ENCODE measurements at places on chromosomes 16 and 17.

- DNase-seq, result no peak
These were observed 164.4 kb upstream of the GSE1 start for GRCh38 chr16:85448557-85449190.

- peak; percentile 57 for DNase-seq
These were observed 220.8 kb upstream of the MON1B start for GRCh38 chr16:76970087-76970744.

- DNase-seq, result no peak
These were observed 28.7 kb downstream of the RPH3AL start for GRCh38 chr17:323721-324571.

GRCh38 chr16:76197900-76198299 lies 79.3 kb upstream of the CNTNAP4 start:
- no peak for DNase-seq

DNA sequence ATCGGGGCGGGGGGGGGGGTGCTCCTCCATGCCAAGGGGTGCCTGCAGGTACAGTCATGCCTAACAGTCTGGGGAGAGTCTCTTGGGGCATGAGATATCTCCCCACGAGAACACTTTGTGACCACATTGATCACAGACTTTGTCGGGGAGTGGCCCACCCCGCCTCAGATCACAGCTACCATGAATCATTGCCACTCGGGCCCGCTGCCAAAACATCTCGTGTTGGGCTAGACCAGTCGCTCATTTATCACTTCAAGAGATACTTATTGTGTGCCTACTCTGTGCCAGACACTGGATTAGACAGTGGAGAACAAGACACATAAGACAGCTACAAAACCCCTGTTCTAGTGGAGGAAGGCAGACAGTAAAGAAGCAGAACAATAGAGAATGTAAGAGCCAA lies 72.6 kb downstream of the CLEC16A start:
- peak; percentile 51 for DNase-seq

- no peak for DNase-seq
These were observed 24.0 kb upstream of the STH start for GRCh38 chr17:45974916-45975630.

- DNase-seq, result no peak
These were observed 70.1 kb downstream of the COPRS start for GRCh38 chr17:31788956-31789355.

DNA sequence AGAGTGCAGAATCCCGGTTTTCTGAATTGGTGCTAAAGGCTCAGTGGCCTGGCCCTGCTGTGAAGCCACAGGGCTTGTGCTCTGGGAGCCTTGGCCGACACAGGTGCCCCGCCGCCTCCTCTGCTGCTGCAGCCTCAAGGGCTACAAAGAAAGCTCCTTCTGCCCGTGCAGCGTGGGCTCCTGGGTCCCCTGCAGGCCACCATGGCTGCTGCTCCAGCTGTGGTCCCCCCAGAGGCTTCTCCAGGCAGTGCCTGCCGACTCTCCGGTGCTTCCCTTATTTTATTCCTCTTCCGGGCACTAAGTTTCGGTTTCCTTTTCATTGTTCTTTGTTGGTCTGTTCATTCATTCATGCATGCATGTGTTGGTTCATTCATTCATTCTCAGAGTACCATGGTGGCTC lies 53.1 kb downstream of the CMIP start:
- no peak for DNase-seq

DNA sequence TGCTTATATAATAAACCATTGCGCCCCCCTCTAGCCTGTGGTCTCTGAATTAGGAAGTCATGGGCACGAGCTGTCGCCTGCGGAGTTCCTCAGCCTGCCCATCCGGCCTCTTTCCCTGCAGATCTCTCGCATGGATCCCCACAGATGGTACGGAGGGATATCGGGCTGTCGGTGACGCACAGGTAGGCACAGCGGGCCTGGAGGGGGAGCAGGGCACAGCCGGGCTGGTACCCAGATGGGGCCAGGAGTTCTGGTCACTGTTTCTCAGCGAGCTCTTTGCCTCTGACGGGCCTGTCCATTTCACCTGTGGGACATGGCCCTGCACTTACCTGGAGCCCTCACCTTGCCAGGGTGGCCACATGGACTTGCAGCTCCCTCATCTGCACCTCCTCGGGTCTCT lies 42.6 kb upstream of the LGALS9 start:
- DNase-seq, result no peak

- no peak for DNase-seq
These were observed 461.0 kb upstream of the C16orf82 start for GRCh38 chr16:26605626-26606271.

DNA sequence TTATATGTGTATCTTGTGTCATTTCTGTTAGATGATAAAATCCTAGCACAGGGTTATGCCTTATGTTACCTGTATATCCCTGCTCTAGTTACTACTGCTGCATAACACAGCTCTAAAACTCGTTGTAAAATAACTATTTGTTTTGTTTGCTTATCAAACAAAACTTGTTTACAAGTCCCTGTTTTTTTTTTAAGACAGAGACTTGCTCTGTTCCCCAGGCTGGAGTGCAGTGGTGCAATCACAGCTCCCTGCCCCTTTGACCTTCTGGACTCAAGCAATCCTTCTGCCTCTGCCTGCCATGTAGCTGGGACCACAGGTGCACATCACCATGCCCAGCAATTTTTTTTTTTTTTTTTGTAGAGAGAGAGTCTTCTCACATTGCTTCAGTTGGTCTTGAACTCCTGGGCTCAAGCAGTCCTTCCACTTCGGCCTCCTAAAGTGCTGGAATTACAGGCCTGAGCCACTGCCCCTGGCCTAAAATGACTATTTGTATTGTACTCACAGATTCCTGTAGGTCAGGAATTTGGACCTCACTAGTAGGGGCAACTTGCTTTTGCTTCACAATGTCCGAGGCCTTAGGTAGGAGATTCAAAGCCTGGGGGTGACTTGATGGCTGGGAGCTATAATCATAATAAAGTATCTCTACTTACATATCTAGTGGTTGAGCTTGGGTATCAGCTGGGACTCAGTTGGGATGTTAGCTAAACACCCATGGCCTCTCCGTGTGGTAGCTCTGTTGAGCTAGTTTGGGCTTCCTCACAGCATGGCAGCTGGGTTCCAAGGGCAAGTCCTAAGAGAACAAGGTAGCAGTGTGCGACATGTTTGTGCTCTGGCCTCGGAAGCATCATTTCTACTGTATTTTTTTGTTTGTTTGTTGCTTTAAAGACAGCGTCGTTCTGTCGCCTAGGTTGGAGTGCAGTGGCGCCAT lies 12.6 kb downstream of the DUSP14 start:
- no peak for DNase-seq

DNA sequence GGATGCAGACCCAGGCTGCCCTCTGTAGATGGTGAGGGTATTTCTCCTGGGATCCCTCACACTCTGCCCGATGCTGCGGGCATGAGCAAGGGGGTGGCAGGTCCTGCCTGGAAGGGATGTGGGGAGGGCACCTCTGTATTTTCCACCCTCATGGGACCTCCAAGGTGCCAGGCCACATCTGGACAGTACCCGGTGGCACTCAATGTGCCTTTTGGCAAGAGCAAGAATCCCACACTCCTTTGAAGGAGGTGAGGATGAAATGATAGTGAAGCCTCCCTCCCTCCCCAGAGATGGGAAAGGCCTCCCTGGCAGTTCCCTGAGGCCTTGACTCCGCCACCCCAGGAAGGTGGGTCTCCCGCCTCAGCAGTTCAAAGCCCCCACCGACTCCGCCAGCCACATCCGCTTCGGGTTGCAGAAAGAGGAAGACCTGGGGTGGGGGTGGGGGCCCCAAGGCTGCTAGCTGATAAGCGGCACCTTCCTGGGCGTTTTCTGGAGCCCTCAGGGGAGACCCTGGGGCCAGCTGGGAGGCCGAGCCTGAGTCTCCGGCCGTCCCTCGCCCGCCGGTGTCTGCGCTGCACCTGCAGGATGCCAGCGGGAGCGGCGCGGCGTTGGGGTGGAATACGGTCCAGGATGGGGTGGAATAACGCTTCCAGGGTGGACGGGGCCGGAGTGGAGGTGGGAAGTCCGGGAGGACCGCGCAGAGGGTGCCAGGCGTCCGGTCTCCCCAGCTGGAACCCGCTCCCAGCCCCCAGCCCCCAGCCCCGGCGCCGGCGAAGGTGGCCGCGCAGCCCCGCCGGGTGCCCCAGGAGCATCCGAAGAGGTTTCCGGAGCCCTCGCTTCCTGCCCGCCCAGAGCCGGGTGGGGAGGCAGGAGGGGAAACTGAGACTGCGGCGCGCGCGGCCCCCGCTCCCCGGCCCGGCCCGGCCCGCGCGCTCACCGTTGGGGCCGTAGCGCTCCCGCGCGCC lies 718 bp downstream of the ATP2A3 start:
- DNase-seq, result no peak

GRCh38 chr16:59370717-59371116 lies 636.6 kb upstream of the GOT2 start:
- DNase-seq, result no peak

GRCh38 chr17:50917418-50917743 lies 51.2 kb upstream of the TOB1 start:
- no peak for DNase-seq

DNA sequence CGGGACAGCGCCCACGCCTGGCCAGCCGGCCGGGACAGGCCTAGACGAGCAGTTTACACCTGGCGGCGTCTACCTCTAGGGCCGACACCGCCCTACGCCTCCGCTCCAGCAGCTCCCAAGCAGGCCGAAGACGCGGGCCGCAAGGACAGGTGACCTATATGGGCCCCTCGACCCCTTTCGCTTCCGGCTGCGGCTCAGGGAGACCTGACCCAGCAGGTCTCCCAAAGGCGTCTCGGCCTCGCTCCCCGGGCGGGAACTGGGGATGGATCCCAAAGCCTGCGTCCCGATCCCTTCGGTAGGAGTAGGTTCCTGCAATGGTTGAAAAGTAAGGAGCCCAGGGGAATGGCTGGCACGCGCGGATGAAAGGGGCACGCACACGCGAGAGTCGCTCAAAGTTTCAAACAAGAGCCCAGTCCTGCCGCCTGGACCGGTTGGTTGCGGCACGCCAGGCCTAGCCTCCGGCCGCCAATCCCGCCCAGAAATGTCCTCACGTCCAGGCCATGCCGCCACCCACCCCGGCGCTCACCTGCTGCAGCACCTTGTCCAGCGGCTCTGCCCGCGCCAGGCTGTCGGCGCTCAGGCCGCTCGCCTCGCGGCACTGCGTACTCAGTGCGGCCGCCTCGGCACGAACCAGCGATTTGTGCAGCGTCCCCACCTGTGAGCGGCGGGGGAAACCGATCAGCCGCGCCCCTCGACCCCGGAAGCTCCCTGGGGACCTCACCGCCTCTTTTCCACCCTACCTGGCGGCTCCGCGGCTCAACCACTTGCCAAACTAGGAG lies 630 bp downstream of the ESRP2 start:
- no peak for DNase-seq

- peak; percentile 68 for DNase-seq
These were observed 25.2 kb downstream of the B4GALNT2 start for GRCh38 chr17:49157784-49158183.

DNA sequence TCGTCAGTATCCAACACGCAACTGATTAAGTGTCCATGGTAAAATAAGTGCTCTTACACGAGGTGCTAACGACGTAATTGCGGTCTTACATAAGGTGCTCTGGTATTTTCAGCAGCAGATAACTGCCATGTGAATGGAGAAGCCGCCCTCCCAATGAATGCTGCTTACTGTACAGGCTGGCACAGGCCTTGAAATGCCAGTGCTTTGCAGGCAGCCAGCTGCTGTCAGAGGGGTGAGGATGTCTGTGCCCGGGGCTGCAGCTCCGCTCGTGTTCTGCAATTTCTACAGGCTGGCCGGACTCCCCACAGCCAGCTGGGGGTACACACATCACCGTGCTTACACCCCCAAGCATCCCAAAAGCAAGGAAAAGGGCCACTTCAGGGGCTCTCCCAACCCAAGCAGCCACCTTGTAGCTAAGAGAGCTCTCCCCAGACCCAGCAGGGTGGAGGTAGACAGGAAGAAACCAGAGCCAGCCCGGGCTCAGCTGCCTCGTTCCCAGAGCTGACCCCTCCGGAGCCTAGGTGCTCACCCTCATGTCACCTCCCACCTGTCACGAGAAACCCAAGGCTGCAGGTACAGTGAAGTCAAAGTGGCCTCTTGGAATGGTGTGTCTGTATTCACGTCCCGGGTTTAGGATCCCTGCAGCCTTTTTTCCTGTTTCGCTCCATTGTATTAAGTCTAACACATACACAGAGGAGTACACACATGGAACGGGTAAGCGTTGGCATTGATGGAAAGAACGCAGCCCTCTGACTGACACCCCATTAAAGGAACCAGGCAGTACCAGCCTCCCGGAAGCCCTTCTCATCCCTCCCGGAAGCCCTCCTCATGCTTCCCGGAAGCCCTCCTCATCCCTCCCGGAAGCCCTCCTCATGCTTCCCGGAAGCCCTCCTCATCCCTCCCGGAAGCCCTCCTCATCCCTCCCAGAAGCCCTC lies 27.2 kb upstream of the RPH3AL start:
- no peak for DNase-seq

- DNase-seq, result no peak
These were observed 119.7 kb downstream of the RPTOR start for GRCh38 chr17:80664217-80664790.

GRCh38 chr17:55159251-55159650 lies 105.5 kb upstream of the HLF start:
- DNase-seq, result peak; percentile 61

GRCh38 chr16:67803894-67804293 lies 2.5 kb downstream of the RANBP10 start:
- no peak for DNase-seq
